GM23248 (cell line): ENCODE measurements at places on chromosomes 12 and 14.

GRCh38 chr14:94971750-94972149 lies 185.6 kb downstream of the DICER1 start:
- peak; percentile 13 for DNase-seq

DNA sequence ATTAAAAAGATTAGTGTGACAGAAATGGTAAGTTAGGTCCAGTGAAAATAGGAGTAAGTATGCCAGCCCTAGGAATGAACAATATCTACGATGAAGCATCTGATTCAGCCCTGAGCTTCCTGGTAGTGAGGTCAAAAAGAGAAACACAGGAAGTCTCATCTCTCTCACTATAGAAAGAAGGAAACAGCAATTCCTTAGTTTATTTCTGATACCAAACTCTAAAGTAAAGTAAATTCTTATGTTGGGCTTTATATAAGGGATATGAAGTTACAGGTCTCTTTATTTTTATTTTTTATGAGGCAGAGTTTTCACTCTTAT lies 76.7 kb upstream of the RFLNA start:
- DNase-seq: peak; percentile 42

DNA sequence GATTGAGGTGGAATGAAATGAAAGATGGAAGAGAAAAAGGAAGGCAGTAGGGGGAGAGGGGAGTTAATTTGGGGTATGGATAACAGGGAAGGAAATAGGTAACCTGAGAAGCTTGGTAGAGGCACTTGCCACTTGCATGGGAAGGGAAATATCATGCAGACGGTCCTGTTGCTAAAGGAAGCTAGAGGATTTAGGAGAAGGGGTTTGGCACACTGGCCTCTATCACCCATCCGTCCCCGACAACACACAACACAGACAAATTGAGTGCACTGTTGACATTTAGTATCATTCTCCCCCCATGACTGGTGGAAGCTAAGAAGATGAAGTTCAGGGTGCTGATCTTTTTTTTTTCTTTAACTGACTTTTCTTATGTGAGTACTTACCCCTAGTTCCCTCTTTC lies 2.0 kb downstream of the OR10AD1 start:
- DNase-seq: no peak

DNA sequence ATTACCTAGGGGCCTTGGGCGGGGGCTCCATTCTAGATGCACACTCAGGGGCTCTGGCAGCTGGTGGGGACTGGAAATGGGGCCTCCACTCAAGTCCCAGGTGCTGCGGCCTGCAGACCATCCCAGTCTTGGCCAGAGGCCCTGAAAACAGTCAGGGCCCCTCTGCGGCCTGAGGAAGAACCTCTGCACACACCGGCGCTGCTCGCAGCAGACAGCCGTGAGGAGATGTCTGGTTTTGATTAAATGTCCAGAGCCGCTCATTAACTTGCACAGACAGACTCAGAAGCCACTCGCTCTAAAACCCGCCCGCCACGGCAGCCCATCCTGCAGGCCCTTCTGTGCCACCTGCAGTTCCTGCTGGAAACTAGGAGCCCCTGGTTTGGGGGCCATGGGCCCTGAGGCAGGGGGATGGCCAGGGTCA lies 36.4 kb upstream of the NCOR2 start:
- DNase-seq: no peak

- DNase-seq: no peak
Observed at GRCh38 chr14:78614593-78614992, 444.4 kb downstream of the NRXN3 start.

DNA sequence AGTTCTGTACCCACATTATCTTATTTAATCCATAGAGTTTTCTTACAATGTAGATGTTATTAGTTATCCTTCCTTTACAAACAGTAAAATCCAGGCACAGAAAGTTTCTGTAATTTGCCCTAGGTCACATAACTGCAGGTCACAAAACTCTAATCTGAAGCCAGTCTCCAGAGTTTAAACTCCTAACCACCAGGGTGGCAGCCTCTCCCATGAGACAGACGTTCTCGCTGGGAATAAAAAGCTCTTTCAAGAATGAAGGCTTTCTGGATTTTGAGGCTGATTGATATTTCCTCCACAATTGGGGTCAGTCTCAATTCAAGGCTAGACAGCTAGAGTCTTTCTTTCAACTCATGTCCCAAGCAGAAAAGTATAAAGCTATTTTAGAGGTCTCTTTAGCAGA lies 95.8 kb upstream of the PLEKHG7 start:
- no peak for DNase-seq

- no peak for DNase-seq
Observed at GRCh38 chr14:86912709-86913108, 1080.3 kb downstream of the GALC start.

DNA sequence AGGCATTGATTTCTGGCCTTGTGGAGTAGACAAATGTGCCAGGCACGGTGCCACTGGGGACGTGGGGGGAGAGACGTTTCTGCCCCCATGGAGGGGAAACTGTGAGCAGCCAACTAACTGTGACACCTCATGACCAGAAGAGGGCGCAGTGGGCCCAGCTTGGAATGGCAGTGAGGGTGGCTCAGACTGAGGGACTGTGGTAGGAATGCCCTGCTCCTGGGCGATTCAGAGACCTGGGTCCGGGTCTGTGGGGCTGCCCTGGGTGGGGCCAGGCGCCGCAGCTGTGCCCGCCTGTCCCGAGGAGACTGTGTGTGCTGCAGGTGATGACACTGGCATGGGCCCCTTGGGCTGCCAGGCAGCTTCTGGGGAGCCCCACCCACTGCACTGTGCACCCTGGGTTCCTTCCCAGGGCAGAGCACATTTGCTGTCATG lies 60.6 kb downstream of the SLC25A47 start:
- peak; percentile 78 for DNase-seq

GRCh38 chr12:132851465-132851864 lies 22.8 kb upstream of the GOLGA3 start:
- DNase-seq: no peak

GRCh38 chr14:104680806-104681688 lies 8.4 kb upstream of the INF2 start:
- peak; percentile 94 for DNase-seq

DNA sequence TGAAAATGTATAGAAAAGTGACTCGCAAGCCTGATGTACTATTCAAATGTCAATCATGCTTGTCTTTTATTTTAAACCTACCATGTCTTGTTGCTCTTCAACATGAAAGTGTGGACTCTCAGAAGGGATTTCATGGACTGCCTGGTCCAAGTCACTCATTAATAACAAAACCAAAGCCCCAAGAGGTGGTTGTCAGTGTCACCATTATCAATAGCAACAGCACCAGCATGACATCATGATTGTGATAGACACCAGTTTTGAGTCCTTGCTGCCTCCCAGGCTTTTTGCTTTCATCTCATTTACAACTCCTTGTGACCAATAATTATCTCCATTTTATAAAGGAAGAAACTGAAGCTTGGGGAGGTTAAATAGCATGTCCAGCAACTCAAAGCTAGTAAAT lies 112.0 kb upstream of the TMPO start:
- no peak for DNase-seq

GRCh38 chr14:72523424-72524294 lies 370.2 kb downstream of the DPF3 start:
- DNase-seq: peak; percentile 46

GRCh38 chr14:103172921-103173320 lies 49.7 kb downstream of the TNFAIP2 start:
- no peak for DNase-seq

DNA sequence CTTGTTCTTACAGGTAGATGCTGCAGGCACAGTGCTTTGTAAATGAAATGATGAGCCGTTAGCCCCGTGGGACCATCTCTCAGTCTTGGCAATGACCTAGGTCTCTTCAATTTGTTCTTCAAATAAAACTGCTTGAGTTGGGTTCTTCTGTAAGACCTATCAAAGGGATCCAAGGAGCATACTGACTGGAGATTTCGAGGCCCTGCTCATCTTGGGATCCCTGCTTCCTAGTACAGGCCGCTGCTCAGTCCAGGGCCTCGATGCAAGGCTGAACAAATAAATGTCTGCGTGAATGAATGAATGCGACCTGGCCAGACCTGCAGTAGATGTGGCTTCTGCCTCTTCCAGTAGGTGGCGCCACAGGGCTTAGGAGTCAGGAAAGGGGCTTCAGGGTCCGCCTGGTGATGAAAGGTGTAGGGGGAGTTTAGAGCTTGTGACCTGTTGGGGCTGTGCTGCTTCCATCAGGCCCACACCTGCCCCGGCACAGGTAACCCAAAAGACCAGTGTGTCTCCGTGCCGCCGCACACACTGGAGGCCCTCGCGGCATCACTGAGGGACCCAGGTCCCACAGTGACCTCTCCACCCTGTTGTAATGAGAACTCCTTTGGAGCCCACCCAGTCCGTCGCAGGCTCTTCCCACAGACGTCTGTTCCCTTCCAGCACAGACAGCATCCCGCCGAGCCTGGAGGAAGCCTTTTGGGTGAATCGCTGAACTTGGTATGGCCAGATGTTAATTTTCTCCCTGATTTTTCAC lies 4.4 kb downstream of the CACNA1C start:
- DNase-seq: peak; percentile 64

GRCh38 chr14:41606282-41606531 lies 469 bp upstream of the LRFN5 start:
- no peak for DNase-seq
